GM19239 (cell line): ENCODE measurements at places on chromosomes 1 and 21.

DNA sequence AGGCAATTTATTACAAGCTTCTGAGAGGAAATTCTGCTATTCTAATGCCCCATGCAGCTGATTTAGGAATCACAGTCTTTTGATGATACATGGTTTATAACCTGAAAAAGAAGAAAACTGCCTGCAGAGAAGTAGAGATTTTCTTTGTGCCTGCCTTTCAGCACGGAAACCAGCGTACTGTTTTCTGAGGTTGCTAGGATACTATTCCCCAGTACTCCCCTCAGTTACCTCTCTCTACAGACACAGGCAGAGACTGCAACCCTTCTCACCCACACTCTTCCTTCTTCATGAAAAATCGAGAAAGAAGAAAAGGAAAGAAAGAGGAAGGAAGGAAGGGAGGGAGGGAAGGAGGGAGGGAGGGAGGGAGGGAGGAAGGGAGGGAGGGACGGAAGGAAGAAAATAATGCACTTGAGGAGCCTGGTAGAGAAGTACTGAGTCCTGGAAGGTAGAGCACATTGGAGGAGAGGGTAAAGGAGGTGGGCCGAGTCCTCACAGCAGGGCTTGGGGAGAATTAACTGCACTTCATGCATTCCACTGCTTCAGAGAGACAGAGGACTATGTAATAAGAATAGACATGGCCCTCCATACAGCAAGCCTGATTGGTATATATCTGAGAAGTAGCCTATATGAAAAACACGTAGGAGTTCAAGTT is 21.9 kb downstream of the RGS2 start:
- no peak for DNase-seq

DNA sequence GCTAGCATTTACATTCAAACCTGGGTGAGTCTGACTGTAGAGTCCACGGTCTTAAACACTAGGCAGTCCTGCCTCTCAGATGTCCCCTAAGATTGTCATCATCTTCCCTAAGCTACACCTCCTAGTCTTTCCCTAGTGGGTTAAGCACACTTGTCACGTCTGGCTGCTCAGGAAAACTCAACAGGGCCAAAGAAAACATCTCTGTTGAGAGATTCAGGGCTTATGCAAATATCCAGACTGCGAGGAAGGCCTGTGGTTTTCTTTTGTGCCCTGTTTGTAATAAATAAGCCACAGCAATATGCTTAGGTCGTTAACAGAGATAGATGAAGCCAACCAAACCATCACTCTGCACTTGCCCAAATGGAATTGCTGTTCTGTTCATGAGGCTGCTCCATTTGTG is 472.6 kb upstream of the DEPDC1 start:
- DNase-seq = no peak

- no peak for DNase-seq
These were observed 58.5 kb downstream of the SLC25A24 start for GRCh38 chr1:108141621-108142020.

DNA sequence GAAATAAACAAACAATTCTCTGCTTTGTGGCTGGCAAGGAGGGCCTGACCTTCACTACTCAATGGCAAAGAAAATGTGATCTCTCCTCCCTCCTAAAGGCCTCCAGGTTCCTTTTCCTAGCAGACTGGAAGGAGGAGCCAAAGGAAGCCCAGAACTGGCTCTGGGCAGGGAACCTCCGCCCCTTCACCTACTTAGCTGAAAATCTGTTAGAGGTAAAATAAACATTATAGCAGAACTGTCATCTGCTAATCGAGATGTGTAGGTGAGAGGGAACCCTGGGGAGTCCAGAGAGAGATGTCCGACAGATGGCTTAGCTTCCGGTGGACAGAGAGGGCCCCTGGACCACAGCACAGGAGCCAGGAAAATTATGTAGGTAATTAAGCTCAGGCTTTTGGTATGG is 75.2 kb upstream of the KCNA3 start:
- no peak for DNase-seq

GRCh38 chr1:225830841-225831240 is 20.9 kb downstream of the EPHX1 start:
- no peak for DNase-seq

- no peak for DNase-seq
These were observed 2.6 kb downstream of the MGST3 start for GRCh38 chr1:165633614-165634013.

GRCh38 chr1:21534674-21535378 is 25.6 kb downstream of the ALPL start:
- DNase-seq = peak; percentile 60

- no peak for DNase-seq
These were observed 2.6 kb downstream of the MTF2 start for GRCh38 chr1:93081716-93082115.

DNA sequence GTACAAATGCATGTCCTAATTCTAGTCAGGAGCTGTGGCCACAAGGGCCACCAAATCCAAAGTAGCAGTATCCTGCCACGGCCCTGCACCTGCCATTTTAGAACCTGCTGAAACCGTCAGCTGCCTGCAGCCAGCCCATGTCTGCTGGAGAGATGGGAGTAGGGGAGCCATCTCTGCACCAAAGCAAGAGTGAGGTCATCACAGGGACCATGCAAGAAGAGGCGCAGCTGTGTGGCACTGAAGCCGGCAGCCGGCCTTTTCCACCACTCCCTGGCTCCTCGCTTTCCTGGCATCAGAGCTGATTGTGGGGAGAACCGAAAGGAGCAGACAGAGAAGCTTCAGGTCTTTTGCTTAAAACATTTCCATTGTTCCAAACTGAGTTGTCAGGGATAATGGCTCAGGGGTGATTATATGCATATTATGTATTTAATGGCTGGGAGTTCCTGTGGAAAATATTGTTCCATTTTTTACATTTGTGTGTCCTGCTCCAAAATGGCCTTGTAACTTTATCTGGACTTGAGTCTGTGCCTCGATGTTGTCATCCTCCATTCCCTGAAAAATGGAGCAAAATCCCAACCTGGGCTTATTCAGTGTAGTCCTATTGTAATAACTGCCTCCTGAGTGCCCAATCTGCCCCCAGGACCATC is 18.7 kb upstream of the NBL1 start:
- no peak for DNase-seq

GRCh38 chr21:25572861-25573310 is 34.4 kb downstream of the MRPL39 start:
- no peak for DNase-seq

- DNase-seq = no peak
These were observed 16.9 kb downstream of the MORN1 start for GRCh38 chr1:2374252-2375155.

GRCh38 chr1:22526098-22526497 is 37.2 kb upstream of the EPHA8 start:
- DNase-seq = no peak

GRCh38 chr1:239856067-239856466 is 235.6 kb upstream of the FMN2 start:
- no peak for DNase-seq

DNA sequence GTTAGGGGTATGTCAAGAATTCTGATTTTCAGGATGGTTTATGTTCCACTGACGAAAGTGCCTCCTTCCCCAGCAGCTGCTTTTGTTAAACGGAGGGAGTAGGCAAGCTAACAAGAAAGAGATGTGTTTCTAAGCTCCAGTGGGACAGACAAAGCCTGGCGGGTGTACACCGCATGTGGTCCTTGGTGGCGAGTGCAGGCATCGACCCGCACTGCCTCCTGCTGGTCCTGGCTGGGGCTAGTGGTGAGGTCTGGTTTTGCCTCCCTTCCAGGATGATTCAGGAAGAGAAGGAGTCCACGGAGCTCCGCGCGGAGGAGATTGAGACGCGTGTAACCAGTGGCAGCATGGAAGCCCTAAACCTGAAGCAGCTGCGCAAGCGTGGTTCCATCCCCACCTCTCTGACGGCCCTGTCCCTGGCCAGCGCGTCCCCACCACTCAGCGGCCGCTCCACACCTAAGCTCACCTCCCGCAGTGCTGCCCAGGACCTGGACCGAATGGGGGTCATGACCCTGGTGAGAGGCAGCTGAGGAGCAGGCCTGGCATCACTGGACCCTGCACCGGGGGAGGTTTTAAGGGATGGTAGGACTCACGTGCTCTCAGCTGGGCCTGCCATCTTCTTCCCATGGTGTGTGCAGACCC is 29.0 kb downstream of the PPFIA4 start:
- no peak for DNase-seq

DNA sequence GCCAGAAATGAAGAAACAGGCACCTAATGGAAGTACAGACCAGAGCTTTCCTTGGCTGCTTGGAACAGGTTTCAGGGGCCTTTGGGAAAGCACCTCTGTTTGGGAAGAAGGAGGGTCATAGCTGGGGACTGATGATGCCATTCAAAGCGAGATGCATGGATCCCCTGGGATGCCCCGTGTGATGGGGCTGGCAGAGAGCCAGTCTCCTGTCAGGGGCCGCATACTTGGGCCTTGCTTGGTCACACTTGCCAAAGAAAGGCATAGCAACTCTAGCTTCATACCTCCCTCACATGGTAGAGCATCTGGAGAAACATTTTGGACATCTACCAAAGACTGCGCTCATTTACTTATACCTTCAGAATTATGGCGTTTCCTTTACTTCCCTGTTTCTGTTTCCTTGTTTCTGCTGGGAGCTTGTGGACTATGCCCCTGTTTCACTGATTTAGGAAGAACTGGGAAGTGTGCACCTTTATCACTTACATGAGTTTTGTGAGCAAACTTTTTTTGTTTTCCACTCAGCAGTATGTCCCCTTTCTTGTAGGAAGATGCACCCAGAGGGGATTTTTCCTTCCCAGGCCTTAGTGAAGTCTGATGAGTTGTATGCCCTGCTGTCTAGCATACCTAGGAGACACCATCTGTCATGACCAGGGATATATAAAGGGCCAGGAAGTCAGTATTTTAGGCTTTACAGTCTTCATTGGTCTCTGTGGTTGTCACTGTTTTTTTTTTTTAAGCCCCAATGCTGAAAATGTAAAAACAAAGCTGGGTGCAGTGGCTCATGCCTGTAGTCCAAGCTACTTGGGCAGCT is 19.8 kb upstream of the ST3GAL3 start:
- DNase-seq = no peak

GRCh38 chr1:204414016-204414415 is 2.4 kb upstream of the PPP1R15B start:
- no peak for DNase-seq

DNA sequence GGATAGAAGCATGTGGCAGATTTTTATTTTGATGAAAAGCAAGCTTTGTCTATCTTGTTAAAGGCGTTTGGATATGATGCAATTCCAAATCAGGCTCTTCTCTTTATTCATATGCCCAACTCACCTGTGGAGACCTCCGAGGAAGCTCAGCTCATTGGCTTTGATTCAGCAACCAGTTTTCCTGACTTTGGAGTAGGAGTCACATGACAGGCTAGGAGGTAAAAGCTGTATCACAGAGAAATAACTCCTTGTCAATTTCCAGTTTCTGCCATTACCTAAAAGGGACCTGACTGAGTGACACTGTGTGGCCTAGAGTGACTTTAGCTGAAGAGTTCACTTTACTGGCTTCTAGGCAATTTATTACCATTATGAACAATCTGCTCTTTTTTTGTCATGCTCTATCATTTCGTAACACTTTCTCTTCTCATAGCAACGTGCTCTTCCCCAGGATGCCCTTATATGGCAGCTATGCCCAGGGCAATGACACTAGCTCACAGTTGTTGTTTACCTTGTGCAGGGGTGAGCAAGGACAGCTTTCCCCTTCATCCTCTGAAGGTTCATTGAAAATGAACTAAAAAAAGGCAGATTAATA is 107.2 kb downstream of the KCNK1 start:
- no peak for DNase-seq

DNA sequence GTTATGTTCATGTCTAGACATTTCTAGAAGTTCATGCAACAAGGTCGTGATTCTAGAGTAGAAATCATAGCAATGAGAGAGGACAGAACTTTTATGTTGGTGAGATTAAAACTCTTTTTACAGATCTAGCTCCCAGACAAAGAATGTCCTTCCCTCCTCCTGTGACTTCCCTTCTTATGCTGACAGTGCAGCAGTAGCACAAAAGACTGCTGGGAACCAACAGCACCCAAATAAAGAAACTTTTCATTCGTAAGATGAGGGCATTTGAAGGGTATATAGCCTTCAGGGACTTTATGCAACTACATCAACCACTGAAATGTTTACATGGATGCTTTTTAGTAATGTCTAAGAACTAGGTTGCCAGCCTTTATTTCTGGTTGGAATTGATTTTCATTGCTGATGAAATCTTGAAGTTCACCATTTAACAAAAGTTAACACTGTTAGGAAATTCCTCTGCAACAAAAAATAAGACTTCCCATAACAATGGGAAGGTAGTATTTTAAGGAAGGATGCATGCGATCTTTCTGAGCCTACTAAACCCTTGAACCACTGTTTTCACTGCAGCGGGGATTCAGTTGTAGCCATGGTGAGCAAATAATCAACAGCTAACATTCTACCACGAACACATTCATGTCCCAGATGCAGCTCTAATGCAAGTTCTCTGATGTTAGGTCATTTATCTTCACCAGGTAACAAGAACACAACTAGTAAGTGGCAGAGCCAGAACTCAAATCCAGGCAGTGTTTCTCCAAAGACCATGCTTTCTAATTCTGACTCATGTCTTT is 672.8 kb downstream of the PTPRC start:
- no peak for DNase-seq

GRCh38 chr1:66197785-66198184 is 336.2 kb upstream of the SGIP1 start:
- DNase-seq = no peak

DNA sequence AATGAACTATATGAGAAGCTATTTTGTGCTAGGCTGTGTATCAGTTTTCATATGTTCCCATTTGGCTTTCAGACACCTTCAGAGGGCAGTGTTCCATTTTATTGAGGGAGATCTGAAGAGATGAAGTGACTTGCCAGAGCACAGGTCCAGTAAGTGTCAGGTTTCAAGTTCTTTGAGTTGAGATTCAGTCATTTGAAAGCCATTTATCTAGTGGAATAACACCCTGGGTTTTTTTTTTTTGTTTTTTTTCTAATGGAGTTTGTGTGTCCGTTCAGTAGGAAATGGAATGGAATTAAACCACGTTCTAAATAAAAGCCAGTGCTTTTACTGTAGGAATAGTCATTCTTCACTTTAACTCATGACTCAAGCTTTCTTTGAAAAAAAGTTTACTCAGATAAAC is 652.9 kb upstream of the USP24 start:
- DNase-seq = no peak

GRCh38 chr1:203464226-203464625 is 11.4 kb upstream of the PRELP start:
- no peak for DNase-seq

- no peak for DNase-seq
These were observed 70.9 kb downstream of the APP start for GRCh38 chr21:26099610-26100219.

GRCh38 chr1:222105393-222105737 is 363.5 kb upstream of the DUSP10 start:
- DNase-seq = no peak

DNA sequence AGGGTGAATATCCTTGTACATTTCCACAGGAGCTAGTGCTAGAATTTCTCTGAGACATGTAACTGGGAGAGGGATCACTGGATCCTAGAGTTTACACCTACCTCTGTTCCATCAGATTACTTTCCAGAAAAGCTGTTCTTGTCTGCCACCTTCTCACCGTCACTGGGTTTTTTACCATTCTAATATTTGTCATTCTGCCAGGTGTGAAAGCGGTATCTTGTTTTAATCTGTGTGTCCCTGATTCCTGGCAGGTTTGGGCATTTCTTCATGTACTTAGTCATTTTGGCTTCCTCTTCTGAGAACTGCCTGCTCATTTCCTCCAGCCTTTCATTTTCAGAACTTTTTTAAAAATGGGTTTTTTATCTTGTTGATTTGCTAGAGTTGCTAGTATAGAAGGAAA is 5.1 kb downstream of the PMF1 start:
- peak; percentile 44 for DNase-seq

GRCh38 chr21:32206631-32207405 is 72.0 kb downstream of the MIS18A start:
- no peak for DNase-seq
